ENCODE measurements at places on chromosomes 16 and 17. TPM values are rescaled to one million over a fixed set of nuclear protein-coding genes. Genes with fewer than 3 reads are reported as not detected.
A peak's percentile ranks its signal among the peaks of the same experiment; 100 is the strongest.

- peaks cover 48% of the 10 kb centered on the region for H3K4me1 ChIP-seq
- H3K27me3 ChIP-seq, result no peaks in the 10 kb centered on the region
- no peak for DNase-seq
Measured at GRCh38 chr17:9002606-9003354, 18.5 kb upstream of the NTN1 start.

TMC7 gene
- total RNA-seq, result 0.55 TPM

GRCh38 chr16:229731-230281 is 557 bp upstream of the LUC7L start:
- peaks cover 23% of the 10 kb centered on the region for H3K36me3 ChIP-seq
- no peaks in the 10 kb centered on the region for H3K27me3 ChIP-seq
- H3K4me3 ChIP-seq, result peak overlapping the region; percentile 79
- H3K4me1 ChIP-seq, result no peaks in the 10 kb centered on the region
- no peak for DNase-seq
- peak overlapping the region; percentile 98 for H3K27ac ChIP-seq

GID4 gene
- total RNA-seq, result 23.7 TPM

DNA sequence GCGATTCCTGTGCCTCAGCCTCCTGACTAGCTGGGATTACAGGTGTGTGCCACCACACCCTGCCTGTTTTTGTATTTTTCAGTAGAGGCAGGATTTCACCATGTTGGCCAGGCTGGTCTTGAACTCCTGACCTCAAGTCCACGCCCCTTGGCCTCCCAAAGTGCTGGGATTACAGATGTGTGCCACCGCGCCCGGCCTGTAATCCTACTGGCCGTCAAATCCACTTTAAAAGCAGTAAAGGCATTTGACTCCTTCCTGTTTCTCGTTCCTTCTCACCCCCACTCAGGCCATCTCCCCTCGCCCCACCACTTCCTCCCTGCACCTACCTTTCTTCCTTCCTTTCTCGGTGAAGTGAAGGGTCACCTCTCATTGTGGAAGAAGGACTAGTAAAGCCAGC is 69.4 kb upstream of the CREBBP start:
- no peaks in the 10 kb centered on the region for H3K36me3 ChIP-seq
- peaks cover 32% of the 10 kb centered on the region for H3K4me1 ChIP-seq
- no peak for DNase-seq
- H3K27me3 ChIP-seq, result no peaks in the 10 kb centered on the region
- peak overlapping the region; percentile 70 for H3K27ac ChIP-seq

- H3K4me3 ChIP-seq, result no peak overlapping the region
- no peaks in the 10 kb centered on the region for H3K4me1 ChIP-seq
- no peak for DNase-seq
- no peak overlapping the region for H3K27ac ChIP-seq
- H3K36me3 ChIP-seq, result no peaks in the 10 kb centered on the region
Measured at GRCh38 chr16:57555831-57556230, 13.4 kb downstream of the ADGRG5 start.

All from sigmoid colon (tissue), 7 donors.